ENCODE measurements at places on chromosomes 2 and 18. TPM values are rescaled to one million over a fixed set of nuclear protein-coding genes. Genes with fewer than 3 reads are reported as not detected.

Gene C2orf74
- total RNA-seq: 7.0 TPM

Gene ESCO1
- total RNA-seq: 20.7 TPM

DNA sequence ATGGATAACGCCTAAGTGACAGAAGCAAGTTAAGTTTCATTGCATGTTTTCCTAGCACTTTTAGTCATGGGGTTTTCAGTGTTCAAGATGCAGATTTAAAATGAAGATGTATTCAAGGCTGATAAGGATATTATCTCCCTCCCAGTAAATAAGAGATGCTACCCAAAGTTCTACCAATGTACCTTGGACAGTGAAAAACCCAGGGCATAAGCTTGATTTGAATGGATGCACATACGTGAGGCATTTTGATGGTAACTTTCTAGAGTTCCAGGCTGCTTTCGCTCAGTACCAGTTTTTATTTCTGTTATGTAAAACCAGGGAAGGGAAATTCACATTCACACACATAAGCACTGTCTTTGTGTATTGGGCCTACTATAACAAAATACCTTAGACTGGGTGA, 90.3 kb downstream of the STK39 start:
- DNase-seq: no peak

- DNase-seq: no peak
Measured at GRCh38 chr2:168683996-168684395, 118.4 kb upstream of the NOSTRIN start.

DNA sequence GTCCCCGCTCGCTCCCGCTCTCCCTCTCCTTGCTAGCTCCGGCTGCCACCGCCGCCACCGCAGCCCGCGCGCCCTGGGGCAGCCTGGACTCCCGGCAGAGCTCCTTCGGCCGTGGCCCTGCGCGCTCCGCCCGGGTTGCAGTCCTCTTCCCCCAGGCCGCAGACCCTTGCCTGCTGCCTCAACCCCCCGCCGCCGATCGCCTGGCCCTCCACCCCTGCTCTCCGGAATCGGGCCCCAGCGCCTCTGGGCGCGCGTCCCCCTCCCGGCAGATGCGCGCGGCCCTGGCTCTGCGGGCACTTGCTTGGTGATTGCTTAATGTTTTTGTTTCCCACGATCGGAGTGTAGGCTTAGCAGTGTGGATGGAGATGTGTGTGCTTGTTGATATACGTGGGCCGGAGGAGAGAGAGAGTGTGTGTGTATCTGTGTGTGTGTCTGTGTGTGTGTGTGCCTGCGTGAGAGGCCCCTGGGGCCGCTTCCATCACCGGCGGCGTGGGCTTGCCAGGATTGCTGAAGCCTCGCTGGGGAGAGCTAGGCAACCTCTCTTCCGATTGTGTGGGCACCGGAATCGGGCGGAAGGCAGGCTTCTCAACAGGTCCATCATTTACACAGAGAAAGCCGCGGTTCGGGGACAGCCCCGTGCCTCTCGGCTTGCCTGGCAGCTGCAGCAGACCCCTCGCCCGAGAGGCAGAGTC, 877 bp downstream of the INHBB start:
- no peak for DNase-seq

- no peak for DNase-seq
Measured at GRCh38 chr2:221195829-221196228, 376.3 kb downstream of the EPHA4 start.

- no peak for DNase-seq
Measured at GRCh38 chr2:20629581-20630171, 21.2 kb downstream of the HS1BP3 start.

DNA sequence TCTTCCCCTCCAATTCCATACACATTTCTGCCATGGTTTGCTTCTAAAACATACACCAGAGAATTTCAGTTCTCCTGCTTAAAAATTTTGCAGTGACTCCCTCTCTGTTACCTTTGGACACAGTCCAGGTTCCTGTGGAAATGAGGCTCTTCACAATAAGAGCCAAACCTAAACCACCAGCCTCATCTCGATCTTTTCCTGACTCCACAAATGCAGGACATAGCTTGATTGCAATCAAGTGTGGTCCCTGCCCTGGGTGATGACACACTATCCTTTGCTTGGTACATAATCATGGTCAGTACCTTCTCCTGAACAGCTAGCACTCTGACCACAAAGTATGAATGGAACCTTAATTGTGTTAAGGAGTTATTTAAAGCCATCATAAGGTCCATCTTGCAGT, 134.9 kb upstream of the CHAC2 start:
- no peak for DNase-seq

- DNase-seq: no peak
Measured at GRCh38 chr2:42953216-42953615, 160.8 kb upstream of the HAAO start.
